ENCODE measurements at places on chromosomes 5 and 9.
A peak's percentile ranks its signal among the peaks of the same experiment; 100 is the strongest.

DNA sequence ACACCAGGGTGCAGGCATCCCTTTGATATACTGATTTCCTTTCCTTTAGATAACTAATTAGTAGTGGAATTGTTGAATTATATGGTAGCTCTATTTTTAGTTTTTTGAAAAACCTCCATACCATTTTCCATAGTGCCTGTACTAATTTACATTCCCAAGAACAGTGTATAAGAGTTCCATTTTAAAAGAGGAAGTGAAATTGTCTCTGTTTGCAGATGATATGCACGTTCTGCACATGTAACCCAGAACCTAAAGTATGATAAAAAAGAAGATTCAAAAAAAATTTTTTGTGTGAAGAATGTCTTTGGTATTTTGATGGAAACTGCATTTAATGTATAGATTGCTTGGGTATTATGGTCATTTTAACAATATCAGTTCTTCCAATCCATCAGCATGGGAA is 424.0 kb upstream of the CCNH start:
- no peak for DNase-seq

- no peak for DNase-seq
Observed at GRCh38 chr5:160071516-160071915, 47.7 kb downstream of the PWWP2A start.

GRCh38 chr5:143447983-143448382 is 44.5 kb upstream of the NR3C1 start:
- no peak for DNase-seq

DNA sequence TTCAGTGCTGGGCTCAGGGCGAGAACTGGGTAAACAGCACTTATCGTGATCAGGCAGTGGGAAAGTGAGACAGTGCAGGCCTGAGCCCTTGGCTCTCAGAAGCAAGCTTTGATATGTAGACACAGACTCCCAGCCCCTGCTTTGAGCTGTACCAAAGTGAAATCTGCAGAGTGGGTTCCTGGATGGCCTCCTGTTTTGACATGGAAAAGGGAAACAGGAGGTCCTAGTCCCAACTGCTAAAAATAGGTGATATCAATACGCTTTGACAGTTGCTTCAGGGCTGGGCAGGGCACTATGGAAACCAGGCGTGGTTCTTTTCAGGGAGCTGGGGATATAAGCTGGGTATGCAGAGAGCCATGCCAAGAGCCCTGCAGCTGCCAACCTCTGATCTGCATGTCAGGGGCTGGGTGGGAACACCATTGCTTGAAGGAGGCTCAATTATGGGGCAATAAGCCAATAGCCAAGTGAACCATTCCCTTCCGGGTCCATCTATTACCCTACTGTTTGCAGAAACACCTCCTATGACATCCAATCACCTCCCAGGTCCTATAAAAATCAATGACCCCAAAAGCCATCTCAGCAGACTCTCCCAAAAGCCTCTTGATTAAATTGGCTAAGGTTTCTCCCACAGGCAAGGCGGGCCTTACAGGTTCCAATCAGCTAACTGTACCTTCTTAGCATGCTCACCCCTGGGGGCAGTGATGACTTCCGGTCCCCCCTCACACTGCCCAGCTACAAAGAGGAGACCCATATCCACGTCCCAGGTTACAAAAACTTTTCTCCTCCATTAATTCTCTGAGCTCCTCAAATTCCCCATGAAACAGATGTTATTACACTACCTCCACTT is 45.8 kb downstream of the EPB41L4B start:
- DNase-seq: no peak

DNA sequence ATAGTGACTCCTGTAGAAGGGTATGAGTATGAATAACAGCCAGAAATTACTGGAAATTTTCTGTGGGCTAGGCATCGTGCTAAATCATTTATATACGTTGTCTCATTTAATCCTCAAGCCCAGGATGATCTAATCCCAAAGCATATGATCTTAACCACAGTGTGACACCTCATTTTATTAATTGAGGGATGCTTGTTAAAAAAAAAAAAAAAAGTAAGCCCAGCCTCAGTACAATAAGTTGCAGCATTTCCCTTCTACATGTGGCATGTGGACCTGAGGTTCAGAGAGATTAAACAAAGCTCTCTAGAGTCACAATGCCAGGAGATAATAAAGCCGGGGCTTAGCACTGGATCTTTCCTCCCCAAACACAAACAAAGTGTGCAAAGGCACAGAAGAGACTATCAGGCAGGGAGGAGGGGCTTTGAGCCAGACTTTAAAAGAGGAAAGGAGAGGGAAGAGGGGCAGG is 49.5 kb downstream of the KLF4 start:
- no peak for DNase-seq

DNA sequence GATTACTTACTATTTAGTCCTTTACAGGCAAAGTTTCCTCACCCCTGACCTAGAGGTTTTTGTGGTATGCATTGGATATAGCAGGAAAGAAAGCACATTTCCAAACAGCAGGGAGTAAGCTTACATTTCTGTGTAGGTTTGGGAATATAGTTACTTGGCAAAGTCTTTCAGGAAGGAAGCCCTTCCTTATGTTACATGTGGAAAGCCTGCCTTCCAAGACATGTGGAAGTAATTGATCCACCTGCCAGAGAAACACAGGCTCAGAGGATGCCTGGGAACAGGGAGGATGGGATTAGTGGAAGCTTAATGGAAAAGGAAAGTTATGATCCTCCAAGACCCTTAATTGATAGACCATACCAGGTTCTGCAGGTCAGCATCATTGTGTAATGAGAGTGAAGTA is 87.3 kb upstream of the PPP1R2B start:
- DNase-seq: no peak

- no peak for DNase-seq
Observed at GRCh38 chr9:99905833-99906402, 536 bp upstream of the STX17 start.

GRCh38 chr9:104858271-104858670 is 69.7 kb downstream of the ABCA1 start:
- no peak for DNase-seq

DNA sequence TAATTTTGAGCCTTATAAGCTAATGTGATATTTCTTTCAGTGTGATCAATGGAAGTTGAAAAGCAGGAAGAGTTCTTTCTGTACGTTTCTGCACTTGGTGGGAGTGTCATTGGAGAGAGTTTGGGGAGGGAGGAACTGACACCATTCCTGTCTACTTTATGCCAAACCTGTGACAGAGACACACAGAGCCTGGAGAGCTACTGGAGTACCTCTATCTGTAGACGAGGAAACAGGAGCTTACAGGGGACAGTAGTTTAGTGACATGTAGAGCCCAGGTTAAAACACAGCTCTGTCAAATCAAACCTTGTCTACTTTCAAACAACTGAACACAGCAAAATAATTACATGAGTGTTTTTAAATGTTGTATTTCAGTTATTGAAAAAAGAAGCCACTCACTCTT is 103.6 kb downstream of the PDE4D start:
- no peak for DNase-seq

DNA sequence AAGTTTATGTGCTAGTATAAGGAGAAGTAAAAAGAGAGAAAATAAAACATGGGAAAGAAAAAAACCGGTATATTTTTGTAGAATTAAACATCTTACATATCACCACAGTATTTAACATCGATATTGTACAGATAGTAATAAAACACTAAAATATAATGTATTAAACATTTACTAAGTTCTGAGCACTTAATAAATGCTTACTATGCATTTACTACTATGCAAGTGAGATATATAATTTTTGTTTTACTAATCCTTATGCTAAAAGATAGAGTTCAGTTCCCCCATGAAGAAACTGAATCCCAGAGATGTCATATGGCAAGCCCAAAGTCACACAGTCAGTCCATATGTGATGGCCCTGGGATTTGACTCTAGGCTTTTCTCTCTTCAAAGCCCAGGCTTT is 51.1 kb downstream of the SH3TC2 start:
- DNase-seq: no peak

- no peak for DNase-seq
Observed at GRCh38 chr5:37720550-37720952, 119.3 kb downstream of the GDNF start.

DNA sequence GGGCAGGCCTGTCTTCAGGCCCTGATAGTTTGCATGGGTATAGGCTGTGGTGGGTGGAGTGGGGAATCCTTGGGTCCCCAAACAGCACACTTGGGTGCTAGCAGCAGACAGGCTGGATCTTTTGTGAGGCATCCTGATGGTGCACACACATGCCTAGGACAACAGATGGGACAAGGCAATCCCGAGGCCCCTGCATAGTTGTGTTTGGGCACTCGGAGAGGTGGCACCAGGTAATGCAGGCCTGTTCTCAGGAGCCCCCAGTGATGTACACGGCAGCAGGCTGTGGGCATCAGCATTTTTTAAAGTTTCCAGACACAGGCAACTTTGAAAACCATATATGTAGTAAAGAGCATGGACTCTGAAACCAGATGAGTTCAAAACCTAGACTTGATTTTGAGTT is 65.4 kb downstream of the EPB41L4A start:
- DNase-seq: no peak

DNA sequence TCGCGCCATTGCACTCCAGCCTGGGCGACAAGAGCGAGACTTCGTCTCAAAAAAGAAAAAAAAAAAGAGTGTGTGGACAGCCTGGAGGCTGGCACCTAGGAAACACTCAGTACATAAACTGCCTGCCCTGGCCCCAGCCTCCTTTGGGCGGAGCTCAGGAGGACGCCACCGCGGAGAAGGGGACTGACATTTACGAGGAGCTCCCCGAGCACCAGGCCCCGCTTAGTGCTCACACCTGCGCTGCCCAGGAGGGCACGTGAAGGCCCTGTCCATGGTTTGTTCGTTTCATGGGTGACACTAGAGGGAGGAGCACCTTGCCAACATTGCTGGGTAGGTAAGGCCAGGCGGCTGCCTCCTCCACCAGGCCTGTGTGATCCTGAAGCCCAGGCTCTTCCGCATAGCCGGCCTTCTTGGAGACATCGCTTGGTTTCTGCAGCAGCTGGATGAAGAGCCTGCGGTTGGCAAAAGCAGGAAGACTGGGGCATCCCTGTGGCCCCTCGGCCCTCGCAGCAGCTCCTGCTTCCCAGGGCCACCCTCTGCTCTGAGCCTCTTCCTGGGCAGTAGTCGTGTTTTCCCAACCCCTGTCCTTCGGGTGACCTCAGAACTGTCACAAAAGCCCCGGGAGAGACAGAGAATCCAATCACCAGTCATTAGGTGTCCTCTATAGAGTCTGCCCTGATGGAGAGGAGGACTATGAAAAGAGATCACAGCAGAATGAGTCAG is 26.2 kb upstream of the LAMC3 start:
- DNase-seq: no peak

GRCh38 chr5:59149271-59149670 is 566.4 kb downstream of the RAB3C start:
- no peak for DNase-seq

DNA sequence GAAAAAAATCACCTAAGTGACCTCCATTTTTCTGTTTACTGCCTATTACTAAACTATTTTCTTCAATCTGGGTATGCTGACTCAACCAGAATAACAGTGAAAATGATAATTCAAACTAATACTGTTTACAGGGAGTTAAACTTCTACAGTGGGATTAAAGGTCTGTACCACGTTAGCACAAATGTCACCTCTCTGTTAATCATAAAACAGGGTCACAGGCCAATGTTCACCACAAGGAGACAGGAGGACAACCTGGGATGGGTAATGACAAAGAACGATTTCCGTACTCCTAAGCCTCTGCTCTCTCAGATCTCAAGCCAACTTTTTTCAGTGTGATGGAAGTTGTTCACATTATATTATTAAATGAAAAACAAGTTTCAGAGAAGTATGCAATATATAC is 2.3 kb downstream of the ALDOB start:
- no peak for DNase-seq

- no peak for DNase-seq
Observed at GRCh38 chr5:77170196-77170890, 40.1 kb upstream of the PDE8B start.

DNA sequence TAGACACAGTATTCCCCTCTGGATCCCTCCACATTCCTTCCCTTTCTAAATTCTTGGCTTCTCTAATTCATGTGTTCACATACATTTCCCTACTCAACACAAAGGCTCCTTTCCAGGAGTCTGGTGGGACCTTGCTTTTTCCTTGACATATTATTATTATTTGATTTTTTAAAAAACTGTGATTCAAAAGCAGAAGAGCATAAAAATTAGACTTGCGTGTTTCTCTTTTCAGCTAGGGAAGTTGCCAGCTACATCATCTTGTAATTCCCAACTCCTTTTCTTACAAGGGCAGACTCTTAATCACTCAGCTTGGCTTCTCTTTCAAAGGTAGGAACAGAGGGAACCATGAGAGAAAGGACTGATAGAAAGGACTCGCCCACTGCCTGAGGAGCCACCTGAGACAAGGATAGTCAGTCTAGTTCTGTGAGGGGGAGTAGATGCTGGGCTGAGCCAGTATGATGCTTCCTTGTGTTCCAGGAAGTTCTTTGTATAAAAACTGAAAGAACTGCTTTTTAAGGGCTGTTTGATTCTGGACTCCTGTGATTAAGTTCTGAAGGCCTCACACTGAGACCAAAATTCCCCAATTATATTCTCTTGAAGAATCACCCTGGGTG is 51.0 kb upstream of the DPYSL3 start:
- no peak for DNase-seq

GRCh38 chr5:110753600-110753999 is 14.8 kb downstream of the SLC25A46 start:
- no peak for DNase-seq

DNA sequence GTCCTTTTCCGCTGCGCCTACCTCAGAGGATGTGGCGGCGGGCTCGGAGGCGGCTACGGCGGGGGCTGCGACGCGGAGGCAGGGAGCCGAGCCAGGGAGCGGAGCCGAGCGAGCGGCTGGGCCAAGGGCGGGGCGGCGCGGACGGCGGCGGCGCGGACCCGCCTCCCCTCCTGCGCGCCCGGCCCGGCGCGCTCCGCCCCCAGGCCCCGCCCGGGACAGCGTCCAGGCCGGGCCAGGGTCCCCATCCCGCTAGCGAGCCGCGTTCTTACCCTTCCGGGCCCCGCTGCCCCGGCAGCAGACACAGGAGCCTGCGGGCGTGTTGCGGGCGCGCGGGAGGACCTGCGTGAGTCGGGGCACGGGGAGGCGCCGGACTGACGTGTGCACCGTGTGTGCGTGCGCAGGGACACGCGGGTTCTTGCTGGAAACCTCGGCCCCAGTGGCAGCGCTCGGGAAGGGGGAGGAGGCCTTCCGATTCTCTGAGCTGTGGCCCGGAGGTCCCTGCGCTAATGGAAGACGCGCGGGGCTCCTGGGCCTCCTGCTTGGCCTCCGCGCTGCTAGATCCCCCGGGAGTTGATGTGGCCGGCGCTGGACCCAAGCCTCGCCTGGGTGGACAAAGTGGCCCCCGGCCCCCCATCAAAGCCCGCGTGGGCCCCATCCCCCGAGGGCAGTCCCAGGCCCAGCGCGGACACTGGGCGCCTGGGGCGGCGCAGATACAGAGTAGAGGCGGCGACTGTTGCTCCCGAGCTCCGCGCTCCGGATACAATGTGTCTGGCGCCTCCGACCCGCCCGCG is at the start of gene VDAC1:
Gene VDAC1, minus strand, starts transcription at position 350 of the 791 bp plus-strand sequence. CDS start 11,963 bp downstream, outside the sequence.
- DNase-seq: peak; percentile 88
